T-helper 9 cell (primary cell): ENCODE measurements at places on chromosomes 6 and 20.

DNA sequence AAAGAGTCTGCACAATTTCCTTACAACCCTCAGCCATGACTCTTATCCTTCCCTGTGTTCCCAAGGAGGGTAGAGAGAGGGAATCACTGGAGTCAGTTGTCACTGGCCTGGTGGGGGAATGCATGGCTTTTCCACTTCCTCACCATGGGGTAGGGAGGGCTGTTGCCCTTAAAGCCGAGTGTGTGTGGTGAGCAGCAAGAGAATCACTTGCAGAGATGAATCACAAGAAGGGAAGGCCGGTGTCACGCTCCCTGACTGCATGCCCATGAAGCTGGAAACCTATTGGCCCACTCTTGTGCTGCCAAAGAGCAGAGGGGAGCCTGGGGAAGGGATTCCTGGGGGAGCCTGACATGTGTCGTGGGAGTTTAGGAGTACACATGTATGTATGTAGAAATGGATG, 18.1 kb upstream of the BMP6 start:
- DNase-seq = no peak

GRCh38 chr6:105680131-105680530, 277.2 kb upstream of the PREP start:
- no peak for DNase-seq

- no peak for DNase-seq
These were observed 480 bp downstream of the ABCF1 start for GRCh38 chr6:30571762-30572082.

DNA sequence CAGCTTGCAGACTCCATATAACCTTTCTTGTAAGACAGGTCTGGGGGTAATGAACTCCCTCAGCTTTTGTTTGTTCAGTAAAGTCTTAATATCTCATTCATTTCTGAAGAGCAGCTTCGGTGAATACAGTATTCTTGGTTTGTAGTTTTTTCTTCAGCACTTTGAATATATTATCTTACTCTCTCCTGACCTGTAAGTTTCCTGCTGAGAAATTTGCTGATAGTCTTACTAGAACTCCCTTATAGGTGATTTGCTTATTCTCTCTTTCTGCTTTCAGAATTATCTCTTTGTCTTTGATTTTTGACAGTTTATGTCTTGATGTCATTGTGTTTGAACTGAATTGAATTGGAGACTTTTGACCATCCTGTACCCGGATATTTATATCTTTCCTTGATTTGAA, 35.3 kb upstream of the SLC22A3 start:
- DNase-seq = no peak

GRCh38 chr6:44698602-44699001, 311.1 kb downstream of the CDC5L start:
- DNase-seq = no peak

DNA sequence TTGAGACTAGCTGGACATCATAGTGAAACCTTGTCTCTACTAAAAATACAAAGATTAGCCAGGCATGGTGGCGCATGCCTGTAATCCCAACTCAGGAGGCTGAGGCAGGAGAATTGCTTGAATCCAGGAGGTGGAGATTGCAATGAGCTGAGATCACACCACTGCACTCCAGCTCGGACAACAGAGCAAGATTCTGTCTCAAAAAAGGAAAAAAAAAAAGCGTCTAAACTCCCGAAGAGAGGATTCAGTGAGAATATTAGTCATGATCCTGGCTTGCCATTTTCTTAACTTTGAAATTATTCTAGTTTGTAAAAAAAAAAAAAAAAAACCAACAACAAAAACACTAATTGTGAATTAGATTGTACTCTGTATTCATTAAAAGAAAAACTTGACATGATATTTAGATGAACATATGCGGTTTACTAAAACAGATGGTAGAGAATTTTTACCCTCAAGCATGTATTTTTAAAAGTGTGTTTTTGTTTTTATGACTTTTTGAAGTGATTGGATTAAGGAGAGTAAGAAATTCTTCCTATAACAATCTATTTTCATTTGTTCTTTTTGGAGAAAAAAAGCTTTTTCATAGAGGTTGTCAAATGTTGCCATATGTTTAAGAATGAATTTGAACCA, 80.7 kb downstream of the UST start:
- DNase-seq = no peak

DNA sequence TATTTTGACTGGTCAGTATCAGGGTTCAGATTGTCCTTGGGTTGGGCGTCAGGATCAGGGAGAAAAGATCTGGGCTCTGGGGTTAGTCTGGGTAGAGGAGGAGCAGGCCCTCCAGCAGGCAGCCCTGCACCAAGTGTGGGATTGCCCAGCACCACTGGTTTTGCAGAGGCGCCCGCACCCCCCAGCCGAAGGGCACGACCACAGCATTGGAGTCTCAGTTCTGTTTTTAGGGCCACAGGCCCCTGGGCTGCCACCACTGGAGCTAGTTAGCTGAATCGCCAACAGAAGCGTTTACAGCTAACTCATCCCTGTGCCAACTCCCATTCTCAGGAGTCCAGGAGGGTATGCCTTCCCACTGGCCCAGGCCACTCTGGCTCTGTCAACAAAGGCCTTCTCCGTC, 84.2 kb downstream of the TCP11 start:
- DNase-seq = no peak

- no peak for DNase-seq
These were observed 1.7 kb upstream of the SCAF8 start for GRCh38 chr6:154731296-154732218.

- no peak for DNase-seq
These were observed 71.0 kb downstream of the PLAGL1 start for GRCh38 chr6:143936778-143937667.

- no peak for DNase-seq
These were observed 133.0 kb upstream of the ATXN1 start for GRCh38 chr6:16894301-16894700.

GRCh38 chr6:2542101-2542857, 208.4 kb downstream of the MYLK4 start:
- no peak for DNase-seq

GRCh38 chr6:134323698-134324097, 5.8 kb upstream of the SGK1 start:
- DNase-seq = no peak

DNA sequence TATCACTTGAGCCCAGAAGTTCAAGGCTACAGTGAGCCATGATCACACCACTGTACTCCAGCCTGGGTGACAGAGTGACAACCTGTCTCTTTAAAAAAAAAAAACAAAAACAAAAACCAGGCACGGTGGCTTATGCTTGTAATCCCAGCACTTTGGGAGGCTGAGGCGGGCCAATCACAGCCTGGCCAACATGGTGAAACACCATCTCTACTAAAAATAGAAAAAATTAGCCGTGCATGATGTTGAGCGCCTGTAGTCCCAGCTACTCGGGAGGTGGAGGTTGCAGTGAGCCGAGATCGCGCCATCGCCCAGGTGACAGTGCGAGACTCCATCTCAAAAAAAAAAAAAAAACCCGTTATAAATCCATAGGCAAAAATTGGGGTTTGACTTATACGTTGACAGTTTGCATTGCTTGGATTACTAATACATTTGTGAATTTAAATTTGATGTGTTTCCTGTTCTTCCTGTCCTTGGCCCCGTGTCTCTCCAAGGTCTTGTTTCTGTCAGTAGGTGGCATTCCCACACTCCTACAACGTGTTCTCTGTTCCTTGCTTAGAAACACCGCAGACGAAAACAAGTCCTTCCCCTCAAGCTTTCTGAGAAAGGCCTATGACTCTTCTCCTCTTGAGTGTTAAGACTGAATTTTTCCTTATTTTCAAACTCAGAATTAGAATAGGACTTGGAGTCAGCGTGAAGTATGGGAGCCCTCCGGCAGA, 147.0 kb downstream of the DTNBP1 start:
- no peak for DNase-seq

DNA sequence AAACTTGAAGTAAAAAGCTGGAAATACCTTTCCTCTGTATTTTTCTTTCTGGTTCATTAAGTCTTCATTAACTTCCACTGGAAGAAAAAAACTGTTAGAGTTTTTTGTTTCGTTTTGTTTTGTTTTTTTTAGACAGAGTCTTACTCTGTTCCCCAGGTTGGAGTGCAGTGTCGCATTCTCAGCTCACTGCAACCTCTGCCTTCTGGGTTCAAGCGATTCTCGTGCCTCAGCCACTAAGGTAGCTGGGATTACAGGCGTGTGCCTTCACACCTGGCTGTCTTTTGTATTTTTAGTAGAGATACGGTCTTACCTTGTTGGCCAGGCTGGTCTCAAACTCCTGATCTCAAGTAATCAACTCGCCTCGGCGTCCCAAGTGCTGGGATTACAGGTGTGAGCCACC, 14.9 kb downstream of the RPF2 start:
- DNase-seq = no peak

DNA sequence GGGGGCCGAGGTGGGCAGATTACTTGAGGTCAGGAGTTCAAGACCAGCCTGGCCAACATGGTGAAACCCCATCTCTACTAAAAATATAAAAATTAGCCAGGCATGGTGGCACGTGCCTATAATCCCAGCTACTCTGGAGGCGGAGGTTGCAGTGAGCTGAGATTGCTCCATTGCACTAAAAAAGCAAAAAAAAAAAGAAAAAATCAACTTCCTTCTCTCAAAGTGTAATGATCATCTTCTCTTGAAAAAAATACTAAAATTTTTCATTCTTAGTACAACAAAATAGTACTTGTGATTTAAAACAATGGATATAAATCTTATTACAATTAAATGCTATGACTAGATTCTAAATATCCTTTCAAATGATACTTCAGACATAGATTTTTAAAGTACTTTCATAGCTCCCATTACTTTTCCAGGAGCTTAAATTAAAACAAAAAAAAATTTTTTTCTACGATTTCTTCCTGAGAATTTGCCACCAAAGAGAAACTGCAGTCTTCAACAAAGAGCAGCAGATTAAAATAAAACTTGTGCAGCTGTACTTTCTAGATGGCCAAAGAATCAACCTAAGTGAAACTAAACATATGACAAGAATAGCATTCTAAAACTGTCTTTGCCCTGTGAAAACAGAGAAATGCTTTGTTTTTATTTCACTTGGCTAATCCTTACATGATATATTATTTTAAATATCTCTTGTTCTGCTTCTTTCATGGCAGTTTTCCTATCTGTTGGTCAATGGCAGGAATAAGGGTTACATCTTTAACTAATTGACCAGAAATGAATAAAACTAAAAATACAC, 75.2 kb downstream of the MAP3K5 start:
- no peak for DNase-seq

DNA sequence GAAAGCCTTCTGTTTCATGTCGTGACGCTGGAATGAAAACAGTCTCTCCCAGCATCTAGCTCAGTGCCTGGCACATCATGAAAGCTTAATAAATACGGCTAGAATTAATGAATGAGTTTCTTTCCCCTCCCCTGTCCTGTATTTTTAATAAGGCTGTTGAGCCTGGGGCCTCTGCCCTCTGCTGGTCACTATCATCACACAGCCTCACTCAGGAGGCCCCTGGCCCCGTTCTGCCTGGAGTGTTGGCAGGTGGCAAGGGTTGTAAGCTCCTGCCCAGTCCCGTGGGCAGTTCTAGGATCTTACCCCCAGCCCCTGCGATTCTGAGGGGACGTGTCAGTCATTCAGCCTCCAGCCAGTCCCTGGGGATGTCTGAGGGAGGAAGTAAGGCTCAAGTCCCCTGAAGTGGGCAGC, 41.4 kb downstream of the PHACTR3 start:
- no peak for DNase-seq

DNA sequence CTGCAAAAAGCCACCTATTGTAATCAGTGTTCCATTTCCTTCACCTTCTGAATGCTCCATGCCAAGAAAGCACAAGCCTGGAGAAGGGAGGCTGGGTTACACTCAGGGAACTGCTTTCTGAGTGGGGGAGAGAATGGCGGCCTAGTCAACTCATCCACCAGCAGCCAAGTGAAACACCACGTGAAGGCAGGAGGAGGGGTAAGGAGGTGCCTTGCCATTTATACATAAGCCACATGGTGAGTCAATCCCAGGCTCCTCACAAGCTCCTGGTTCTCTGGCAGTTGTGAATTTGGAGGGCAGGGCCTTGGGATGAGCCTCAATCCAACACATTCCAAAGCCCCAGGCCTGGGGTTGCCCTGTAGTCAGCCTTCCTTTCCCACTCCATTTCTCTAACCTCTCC, 149.4 kb downstream of the CD24 start:
- no peak for DNase-seq

- DNase-seq = no peak
These were observed 220.4 kb downstream of the FARS2 start for GRCh38 chr6:5481750-5482149.

- DNase-seq = no peak
These were observed 222.4 kb upstream of the MYLIP start for GRCh38 chr6:15906420-15907016.

GRCh38 chr6:168343239-168344150, 23.9 kb upstream of the DACT2 start:
- no peak for DNase-seq

- DNase-seq = no peak
These were observed 41.4 kb upstream of the ANGPT4 start for GRCh38 chr20:957544-957943.

DNA sequence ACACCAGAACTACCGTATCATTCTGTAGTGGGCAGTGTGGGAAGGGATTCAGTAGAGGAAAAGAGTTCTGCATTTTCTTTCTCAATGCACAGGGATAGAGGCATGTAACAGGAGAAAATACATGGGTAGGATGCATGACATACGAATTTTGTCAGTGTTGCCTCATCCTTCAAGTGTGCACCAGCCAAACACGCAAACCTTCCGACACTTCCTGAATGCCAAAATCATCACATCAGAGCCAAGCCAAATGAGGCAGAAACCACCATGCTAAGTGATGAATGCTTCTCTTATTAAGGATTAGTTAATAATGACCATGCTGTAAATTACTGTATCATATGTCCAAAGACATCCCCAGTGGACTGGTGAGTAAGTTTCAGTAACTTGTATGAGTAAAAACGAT, 27.3 kb downstream of the RAMACL start:
- no peak for DNase-seq

GRCh38 chr6:169545982-169546381, 155.8 kb downstream of the WDR27 start:
- DNase-seq = no peak

DNA sequence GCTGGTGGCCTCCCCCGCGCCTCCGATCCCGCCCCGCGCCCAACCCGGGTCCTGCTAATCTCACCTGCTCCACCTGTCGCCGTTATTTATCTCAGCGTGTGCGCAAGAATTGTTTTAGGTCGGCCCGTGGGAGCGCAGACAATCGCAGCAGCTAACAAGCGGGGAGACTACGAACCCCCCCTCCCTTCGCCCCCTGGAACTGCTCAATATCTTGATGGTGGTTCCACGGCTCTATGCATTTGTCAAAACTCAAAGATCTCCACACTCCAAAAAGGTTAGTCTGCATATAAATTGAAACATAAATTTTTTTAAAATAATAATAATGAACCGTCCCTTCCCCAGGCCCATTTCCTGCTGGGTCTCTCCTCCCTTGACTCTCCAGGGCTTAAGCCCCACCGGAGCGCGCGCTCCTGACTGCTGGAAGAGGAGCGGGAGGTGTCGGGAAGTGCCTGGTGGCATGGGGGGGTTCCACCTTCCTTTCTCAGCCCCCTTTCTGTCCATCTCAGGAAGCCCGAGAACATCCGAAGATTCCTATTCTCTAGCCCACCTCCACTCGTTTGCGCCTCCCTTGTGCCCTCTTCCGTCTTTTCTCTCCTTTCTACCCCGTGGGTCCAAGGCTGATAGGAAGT, 1.6 kb upstream of the MDGA1 start:
- peak; percentile 73 for DNase-seq

GRCh38 chr6:11761744-11762620, 16.6 kb downstream of the ADTRP start:
- no peak for DNase-seq
